Panc1 (cell line): ENCODE measurements at places on chromosomes 16 and 17. TPM values are rescaled to one million over a fixed set of nuclear protein-coding genes. Genes with fewer than 3 reads are reported as not detected.

Gene MLKL
- 4.8 TPM for total RNA-seq

Gene OR2C1
- not detected for total RNA-seq

Gene DNASE1
- total RNA-seq = 21.1 TPM

Gene PIMREG
- 41.2 TPM for total RNA-seq

Gene DHX40
- total RNA-seq = 16.2 TPM

DNA sequence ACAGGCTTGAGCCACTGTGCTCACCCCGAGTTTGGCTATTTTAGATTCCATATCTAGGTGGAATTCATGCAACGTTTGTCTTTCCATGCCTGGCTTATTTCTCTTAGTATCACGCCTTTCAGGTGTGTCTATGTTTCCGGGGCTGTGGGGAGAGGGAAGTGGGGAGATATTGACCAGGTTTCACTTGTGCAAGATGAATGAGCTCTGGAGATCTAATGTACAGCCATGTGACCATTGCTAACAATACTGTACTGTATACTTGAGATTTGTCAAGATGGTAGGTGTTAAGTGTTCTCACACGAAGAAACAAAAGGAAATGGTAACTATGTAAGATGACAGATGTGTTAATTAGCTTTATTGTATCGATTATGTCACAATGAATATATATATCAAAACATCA, 199.6 kb downstream of the SHISA9 start:
- H3K27ac ChIP-seq = no peak overlapping the region
- no peaks in the 10 kb centered on the region for H3K36me3 ChIP-seq
- no peaks in the 10 kb centered on the region for H3K4me1 ChIP-seq
- H3K27me3 ChIP-seq = no peaks in the 10 kb centered on the region
- no peak for DNase-seq

- no peaks in the 10 kb centered on the region for H3K36me3 ChIP-seq
- H3K4me1 ChIP-seq = no peaks in the 10 kb centered on the region
- no peak for DNase-seq
Observed at GRCh38 chr17:12789481-12790248, at the start of gene ARHGAP44. Gene ARHGAP44, plus strand, starts transcription at chr17:12789498. Its CDS starts 341 bp downstream, at chr17:12789839.

DNA sequence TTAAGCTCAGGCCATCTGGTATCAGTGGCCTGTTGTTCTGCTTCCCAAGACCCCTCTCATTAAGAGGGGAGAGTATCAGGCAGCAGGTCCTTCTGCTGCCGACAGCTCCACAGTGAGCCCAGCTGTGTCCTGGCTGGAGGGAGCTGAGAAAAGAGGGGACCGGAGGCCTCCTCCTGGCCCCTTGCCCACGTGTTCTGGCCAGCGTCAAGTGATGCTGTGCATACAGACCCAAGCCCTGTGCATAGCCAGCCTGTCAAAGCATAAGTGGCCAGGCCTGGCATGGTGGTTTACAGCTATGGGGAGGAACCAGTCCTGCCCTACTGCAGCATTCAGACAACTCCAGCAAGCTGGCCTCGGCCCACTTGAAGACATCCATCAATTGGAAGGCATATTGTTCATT, 48.0 kb downstream of the ABCC6 start:
- H3K27me3 ChIP-seq = no peaks in the 10 kb centered on the region
- no peaks in the 10 kb centered on the region for H3K36me3 ChIP-seq
- no peak overlapping the region for H3K27ac ChIP-seq
- H3K4me1 ChIP-seq = no peaks in the 10 kb centered on the region
- no peak for DNase-seq
- H3K4me3 ChIP-seq = no peak overlapping the region

GRCh38 chr16:85649411-85650134, 36.5 kb downstream of the GSE1 start:
- peak overlapping the region; percentile 48 for H3K27ac ChIP-seq
- H3K4me1 ChIP-seq = peaks cover 63% of the 10 kb centered on the region
- no peak overlapping the region for H3K4me3 ChIP-seq
- DNase-seq = no peak

DNA sequence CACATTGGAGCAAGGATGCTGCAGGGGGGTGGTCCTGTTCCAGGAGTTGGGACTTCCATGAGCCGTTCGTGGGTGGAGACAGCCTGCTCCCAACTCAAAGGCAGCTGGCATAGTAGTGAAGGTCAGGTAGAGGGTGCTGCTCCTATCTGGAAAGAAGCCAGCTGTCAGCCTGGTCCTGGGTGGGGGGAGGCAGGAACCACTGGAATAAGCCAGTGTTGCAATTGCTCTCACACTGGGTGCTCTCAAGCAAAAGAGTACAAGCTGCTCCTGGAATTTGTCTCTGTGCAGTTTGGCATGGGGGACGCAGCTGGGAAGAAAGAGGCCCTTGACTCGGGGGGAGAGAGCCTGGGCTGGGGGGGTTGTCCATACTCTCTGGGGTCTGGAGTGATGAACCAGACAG, 8.7 kb downstream of the CACNG5 start:
- H3K4me1 ChIP-seq = no peaks in the 10 kb centered on the region
- no peaks in the 10 kb centered on the region for H3K27me3 ChIP-seq

Gene LITAFD
- not detected for total RNA-seq

Gene CCL3
- total RNA-seq = 1.1 TPM

Gene CACNG3
- total RNA-seq = not detected

- no peak overlapping the region for H3K4me3 ChIP-seq
- no peak overlapping the region for H3K27ac ChIP-seq
- H3K36me3 ChIP-seq = no peaks in the 10 kb centered on the region
- no peak for DNase-seq
Observed at GRCh38 chr17:72775919-72776318, 316.6 kb downstream of the SLC39A11 start.

GRCh38 chr16:21302898-21303528, 24.9 kb upstream of the CRYM start:
- peak; percentile 96 for DNase-seq
- H3K36me3 ChIP-seq = no peaks in the 10 kb centered on the region
- H3K4me1 ChIP-seq = peaks cover 8% of the 10 kb centered on the region; the same call in 1 of the 2 replicates
- H3K27me3 ChIP-seq = no peaks in the 10 kb centered on the region
- H3K27ac ChIP-seq = no peak overlapping the region
- peak overlapping the region; percentile 87 for H3K4me3 ChIP-seq

DNA sequence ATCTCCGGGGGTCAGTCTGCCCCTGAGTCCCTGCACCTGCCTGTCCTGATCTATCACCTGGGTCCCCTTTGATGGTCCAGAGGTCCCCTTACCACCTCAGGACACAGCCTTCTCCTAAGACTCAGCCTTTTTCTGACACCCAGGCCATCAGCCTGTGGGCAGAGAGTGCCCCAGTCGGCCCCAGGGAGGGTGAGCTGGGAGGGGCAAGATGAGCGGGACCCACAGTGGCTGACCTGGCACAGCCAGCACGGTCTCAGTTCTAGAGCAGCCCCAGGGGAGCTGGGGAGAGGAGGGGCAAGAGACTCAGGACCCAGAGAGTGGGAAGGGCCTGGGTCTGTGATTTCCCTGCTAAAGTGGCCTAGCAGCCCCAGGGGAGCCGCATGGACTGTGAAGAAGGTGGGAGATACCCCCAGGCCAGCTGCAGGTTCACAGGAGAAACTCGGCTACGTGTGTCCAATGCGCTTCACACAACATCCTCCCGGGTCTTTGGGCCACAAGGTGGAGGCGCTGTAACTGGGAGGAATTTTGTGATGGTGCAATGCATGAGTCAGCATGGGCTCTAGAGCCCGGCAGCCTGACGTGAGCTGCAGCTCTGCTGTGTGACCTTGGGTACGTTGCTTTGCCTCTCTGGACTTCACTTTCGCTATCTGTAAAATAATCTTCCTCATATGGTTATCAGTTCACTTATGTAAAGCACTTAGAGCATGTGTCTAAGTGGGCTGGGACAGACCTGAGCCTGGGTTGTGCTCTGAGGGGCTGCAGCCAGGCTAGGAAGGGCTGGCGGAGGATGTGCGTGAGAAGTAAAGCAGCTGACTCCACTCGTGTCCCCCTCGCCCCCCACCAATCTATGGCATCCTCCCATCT, 67.2 kb upstream of the LHX1 start:
- DNase-seq = no peak
- no peak overlapping the region for H3K27ac ChIP-seq
- H3K4me3 ChIP-seq = no peak overlapping the region
- no peaks in the 10 kb centered on the region for H3K27me3 ChIP-seq
- no peaks in the 10 kb centered on the region for H3K4me1 ChIP-seq

Gene LRRC36
- 0.54 TPM for total RNA-seq

GRCh38 chr16:19926449-19927390, 42.1 kb upstream of the GPRC5B start:
- no peaks in the 10 kb centered on the region for H3K36me3 ChIP-seq
- H3K4me3 ChIP-seq = no peak overlapping the region

- H3K4me3 ChIP-seq = no peak overlapping the region
- DNase-seq = no peak
- H3K27ac ChIP-seq = no peak overlapping the region
- H3K27me3 ChIP-seq = no peaks in the 10 kb centered on the region
- peaks cover 2% of the 10 kb centered on the region; the same call in 1 of the 2 replicates for H3K36me3 ChIP-seq
Observed at GRCh38 chr16:28290859-28291254, 1.5 kb upstream of the SBK1 start.

Gene GNGT2
- not detected for total RNA-seq

GRCh38 chr17:14015271-14015670, 54.0 kb upstream of the COX10 start:
- no peak for DNase-seq
- H3K27ac ChIP-seq = no peak overlapping the region
- no peaks in the 10 kb centered on the region; the same call in 1 of the 2 replicates for H3K27me3 ChIP-seq
- no peaks in the 10 kb centered on the region for H3K36me3 ChIP-seq
- H3K4me3 ChIP-seq = no peak overlapping the region

DNA sequence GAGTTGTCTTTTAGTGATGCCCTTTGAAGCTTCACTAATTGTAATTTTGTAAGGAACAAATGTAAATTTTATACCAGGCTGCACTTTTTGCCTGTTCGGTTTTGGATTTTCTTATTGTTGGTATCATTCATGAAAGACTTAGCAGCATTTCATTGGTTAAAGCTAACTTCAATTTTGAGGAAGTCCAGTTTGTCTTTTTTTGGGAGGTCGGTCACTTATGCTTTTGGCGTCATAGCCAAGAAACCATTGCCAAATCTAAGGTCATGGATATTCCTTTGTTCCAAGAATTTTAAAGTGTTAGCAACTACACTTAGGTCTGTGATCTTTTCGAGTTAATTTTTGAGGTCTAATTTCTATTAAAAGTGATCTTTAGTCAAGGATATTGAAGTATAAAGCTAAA, 77.1 kb downstream of the PRKCA start:
- H3K27ac ChIP-seq = no peak overlapping the region
- H3K4me1 ChIP-seq = peaks cover 20% of the 10 kb centered on the region
- H3K4me3 ChIP-seq = no peak overlapping the region
- no peaks in the 10 kb centered on the region for H3K27me3 ChIP-seq
- H3K36me3 ChIP-seq = no peaks in the 10 kb centered on the region

Gene VTN
- total RNA-seq = 2.3 TPM

- no peaks in the 10 kb centered on the region for H3K36me3 ChIP-seq
- no peaks in the 10 kb centered on the region for H3K4me1 ChIP-seq
- H3K27me3 ChIP-seq = no peaks in the 10 kb centered on the region
- no peak for DNase-seq
- H3K27ac ChIP-seq = no peak overlapping the region
- no peak overlapping the region for H3K4me3 ChIP-seq
Observed at GRCh38 chr16:84911486-84912216, 91.9 kb downstream of the CRISPLD2 start.

DNA sequence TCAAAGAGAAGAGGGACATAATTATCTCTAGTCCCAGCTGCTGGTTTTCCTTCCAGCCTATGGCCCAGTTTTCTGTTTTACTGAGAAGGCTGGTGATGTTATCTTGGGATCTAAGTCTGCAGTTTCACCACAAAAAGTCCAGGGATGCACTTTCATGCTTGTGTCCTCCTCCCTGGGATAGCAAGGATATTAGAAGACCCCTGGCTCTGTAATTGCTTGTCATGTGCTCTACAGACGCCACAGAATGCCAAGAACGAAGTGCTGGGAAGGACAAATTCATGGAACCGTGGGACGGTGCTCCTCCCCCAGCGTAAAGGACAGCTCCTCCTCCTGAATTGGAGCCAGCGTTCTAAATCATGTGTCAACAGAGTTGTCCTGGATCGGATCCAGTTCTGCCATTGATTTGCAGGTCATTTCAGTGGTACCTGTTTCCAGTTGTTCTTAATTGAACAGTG, 8.6 kb downstream of the MAPT start:
- no peak for DNase-seq
- no peaks in the 10 kb centered on the region for H3K4me1 ChIP-seq
- H3K27ac ChIP-seq = no peak overlapping the region
- no peak overlapping the region for H3K4me3 ChIP-seq

Gene RNF157
- total RNA-seq = 4.0 TPM

GRCh38 chr17:71392715-71393567, 727.9 kb upstream of the SOX9 start:
- no peaks in the 10 kb centered on the region for H3K36me3 ChIP-seq
- H3K27ac ChIP-seq = no peak overlapping the region
- H3K4me1 ChIP-seq = no peaks in the 10 kb centered on the region
- no peak for DNase-seq
- no peak overlapping the region for H3K4me3 ChIP-seq

DNA sequence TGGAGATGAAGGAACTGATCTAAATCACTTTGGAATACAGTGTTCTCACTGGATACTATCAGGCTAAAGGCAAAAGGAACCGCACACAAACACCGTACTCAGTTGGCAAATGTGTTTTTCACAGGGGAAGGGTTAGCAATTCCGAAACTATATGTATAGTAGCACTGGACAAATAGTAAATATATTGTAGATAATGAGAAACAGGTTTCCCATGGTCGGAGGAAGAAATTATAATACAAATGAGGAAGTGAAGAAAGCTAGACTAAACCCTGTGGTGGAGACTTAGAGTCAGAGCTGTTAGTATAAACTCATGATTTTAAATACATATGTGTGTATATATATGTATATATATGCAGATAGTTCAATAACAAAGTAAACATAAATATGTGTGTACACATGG, 414.1 kb upstream of the SALL1 start:
- H3K4me3 ChIP-seq = no peak overlapping the region
- H3K27ac ChIP-seq = no peak overlapping the region
- H3K4me1 ChIP-seq = no peaks in the 10 kb centered on the region
- no peaks in the 10 kb centered on the region for H3K27me3 ChIP-seq
- no peak for DNase-seq

GRCh38 chr16:63719926-63720325, 1401.9 kb downstream of the CDH11 start:
- DNase-seq = no peak
- H3K36me3 ChIP-seq = no peaks in the 10 kb centered on the region
- H3K4me3 ChIP-seq = no peak overlapping the region
- no peaks in the 10 kb centered on the region for H3K27me3 ChIP-seq
- H3K4me1 ChIP-seq = no peaks in the 10 kb centered on the region
